HCEC 1CT (cell line): ENCODE measurements at places on chromosomes 7 and 10.

- no peak for DNase-seq
Observed at GRCh38 chr10:44619521-44619920, 234.6 kb upstream of the CXCL12 start.

DNA sequence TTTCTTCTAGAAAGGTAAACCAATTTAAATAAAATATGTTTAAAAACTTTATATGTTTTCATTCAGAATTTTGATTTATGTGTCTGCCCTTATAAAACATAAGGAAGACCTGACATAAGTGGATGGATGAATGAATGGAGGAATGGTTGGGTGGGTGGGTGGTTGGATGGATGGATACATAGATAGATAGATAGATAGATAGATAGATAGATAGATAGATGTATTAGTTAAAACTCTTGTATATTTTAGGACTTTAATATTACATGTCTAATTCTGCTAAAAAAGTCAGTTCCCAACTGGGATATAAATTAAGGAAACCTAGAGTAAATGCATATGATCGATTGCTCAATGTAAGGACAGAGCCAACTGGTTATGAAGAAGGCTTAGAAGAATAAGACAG lies 156.3 kb upstream of the WNT16 start:
- DNase-seq, result no peak

GRCh38 chr7:155280446-155281397 lies 17.0 kb upstream of the INSIG1 start:
- DNase-seq, result no peak

DNA sequence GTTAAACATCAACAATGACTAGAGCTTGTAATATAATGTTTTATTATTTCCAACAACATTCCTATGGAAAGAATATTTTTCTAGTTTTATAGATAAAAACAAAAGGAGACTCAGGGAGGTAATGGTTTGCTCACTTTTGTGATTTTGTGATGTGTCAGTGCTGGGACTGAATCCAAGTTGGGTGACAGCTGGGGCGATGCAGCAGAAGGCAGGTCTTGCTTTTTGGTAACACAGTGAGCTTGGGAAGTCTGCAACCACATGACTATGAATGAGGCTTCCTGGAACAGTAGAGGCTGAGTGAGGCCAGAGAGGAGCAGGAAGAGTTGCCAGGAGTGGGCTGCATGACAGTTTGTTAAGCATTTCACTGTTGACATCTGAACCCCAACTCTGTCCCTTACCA lies 4.9 kb upstream of the YKT6 start:
- DNase-seq, result peak; percentile 11

DNA sequence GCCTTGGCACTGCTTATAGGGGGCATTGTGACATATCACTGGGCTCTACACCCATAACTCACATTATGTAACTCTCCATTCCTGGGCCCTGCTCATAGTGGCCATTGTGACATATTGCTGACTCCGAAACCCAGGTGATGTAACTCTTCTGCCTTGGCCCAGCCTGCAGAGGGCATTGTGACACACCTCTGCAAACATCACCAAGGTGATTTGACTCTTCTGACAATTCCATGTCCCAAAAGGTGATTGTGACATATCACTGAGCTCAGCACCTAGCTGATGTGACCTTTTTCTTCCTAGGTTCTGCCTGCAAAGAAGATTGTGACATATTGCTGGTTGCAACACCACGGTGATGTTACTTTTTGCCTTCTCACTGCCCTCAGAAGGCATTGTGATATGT lies 36.5 kb upstream of the ZNF680 start:
- no peak for DNase-seq

- DNase-seq, result no peak
Observed at GRCh38 chr7:130505753-130506152, 13.9 kb downstream of the MEST start.

GRCh38 chr7:87476179-87476557 lies 688 bp upstream of the ABCB4 start:
- no peak for DNase-seq

- DNase-seq, result no peak
Observed at GRCh38 chr10:52918714-52919305, 146.2 kb upstream of the MBL2 start.

DNA sequence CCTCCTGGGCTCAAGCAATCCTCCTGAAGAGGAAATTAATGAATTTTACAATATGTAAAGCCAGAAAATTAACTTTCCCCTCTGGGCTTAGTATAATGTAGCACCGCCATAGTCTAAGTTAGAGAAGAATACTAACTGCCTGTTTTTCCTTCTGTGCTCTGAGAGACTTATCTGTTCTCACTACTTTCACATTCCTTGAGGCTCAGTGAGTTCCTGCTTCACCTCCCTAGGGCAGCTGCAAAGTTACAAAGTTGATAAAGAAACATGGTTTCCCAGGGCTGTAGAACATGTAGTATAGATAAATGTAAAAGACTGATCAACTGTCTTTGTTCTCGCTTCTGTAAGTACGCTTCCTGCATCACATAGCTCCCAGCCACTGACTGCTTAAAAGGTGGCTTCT lies 16.0 kb upstream of the OLAH start:
- DNase-seq, result no peak

DNA sequence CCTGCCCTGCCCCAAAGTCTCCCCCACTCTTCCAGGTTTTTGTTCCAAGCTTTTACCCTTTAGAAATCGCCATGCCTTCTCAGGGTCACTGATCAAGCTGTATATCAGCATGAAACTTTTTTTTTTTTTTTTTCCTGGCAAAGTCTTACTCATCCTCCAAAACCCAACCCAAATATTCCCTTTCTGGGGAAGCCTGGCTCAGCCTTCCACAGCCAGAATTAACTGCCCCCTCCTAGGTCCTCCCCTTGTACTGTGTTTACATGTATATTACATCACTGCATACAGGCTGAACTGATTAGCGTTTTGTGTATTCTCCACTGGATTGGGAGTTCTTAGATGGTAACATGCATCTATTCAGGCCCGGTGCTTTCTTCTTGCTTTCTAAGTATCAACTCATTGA lies 4.6 kb upstream of the NOBOX start:
- DNase-seq, result no peak
